Hepatic stellate cell (primary cell): ENCODE measurements at places on chromosomes 16 and 17.

DNA sequence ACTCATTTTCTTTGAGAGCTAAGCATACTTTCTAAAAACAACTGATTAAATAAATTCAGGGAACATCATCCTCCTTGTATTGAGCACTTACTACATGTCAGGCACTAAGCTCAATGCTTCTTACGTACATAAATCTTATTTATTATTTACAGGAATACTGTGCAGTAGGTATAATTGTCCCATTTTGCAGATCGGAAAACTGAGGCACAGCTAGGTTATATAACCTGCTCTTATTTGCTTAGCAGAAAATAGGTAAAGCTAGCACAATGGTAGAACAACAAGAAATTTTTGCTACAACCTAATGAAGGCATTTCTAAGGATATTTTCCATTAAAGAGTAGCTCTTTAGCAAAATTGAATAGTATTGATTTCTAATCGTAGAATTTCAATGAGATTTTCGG, 168.7 kb upstream of the KCNJ16 start:
- DNase-seq: no peak

DNA sequence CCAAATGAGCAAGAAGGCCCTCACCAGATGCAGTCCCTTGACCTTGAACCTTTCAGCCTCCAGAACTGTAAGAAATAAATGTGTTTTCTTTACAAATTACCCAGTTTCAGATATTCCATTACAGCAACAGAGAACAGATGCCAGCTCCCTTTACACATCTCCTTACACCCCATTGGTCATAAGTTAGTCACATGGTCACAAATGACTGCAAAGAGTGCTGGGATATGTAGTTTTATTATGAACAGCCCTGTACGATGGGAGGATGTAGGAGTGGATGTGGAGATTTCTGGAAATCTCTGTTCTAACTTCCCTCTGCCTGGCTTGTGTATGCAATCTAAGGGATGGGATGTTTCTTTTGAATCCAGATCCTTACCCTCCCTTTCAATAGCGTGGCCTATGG, 13.3 kb upstream of the RPL38 start:
- DNase-seq: peak; percentile 69

DNA sequence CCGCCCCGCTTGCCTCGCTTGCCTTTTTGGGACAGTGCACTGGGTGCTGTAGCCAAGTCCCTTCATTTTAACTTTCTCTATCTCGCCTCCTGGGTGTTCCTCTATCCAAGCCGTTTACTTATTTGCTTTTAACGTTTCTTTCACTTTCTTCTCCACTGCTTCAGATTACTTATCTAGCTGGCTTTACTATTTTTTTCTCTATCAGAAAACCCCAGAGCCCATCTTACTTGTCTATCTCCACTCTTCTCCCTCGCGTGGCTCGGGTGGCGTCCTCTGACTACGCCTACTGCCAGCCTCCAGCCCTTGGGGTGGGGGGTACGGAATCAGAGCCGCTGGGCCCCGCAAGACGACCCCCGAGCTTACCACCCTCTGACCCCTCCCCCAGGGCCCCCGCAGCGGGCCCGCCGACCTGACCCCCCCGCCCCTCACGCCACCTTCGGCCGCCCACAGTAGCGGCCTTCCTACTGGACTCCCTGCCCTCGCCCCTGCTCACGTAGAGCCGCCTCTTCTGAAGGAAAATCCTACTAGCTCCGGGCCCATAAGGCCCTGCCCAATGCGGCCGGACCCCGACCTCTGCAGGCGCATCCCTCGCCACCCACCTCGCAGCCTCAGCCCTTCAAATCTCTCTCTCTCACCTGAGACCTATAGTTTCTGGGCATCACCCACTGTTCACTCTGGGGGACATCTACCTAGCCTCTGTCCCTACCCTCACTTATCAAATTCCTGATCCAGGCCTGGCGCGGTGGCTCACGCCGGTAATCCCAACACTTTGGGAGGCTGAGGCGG, 1.0 kb upstream of the SLC12A4 start:
- peak; percentile 43 for DNase-seq

- DNase-seq: peak; percentile 96
Measured at GRCh38 chr17:76515274-76515949, 14.2 kb upstream of the RHBDF2 start.

- DNase-seq: no peak
Measured at GRCh38 chr17:2693561-2694380, 17.8 kb downstream of the CLUH start.

DNA sequence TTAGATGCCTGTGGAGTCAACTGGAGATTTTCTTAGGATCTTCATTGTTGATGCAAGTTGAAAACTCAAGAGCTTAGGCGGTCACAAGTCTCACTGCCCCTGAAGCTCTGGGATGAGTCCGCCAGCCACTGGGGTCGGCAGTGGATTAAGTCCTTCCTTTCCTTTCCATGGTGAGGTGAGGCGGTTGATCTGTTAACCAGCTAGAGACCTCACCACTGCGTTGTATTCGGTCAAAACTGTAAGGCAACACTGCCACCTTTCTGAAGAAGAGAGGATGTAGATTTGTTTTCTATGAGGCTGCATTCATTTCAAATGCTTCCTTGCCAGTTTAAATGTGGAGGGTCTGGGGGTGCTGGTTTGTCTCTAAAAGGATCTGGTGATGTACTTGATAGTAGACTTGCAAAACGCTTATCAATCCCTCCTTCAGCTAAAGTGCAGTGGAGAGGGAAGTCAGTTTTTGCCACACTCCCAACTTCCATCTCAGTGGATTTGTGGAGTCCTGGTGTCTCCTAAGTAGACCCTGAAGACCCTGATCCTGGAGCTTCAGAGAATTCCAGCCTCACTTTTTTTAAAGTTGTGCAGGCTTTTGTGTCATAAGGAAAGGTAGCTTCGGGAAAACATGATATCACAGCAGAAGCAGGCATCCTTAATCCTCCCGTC, 1.7 kb downstream of the MYOCD start:
- peak; percentile 70 for DNase-seq

- no peak for DNase-seq
Measured at GRCh38 chr17:19364699-19365498, 2.4 kb upstream of the B9D1 start.

GRCh38 chr16:51834133-51834532, 683.1 kb upstream of the SALL1 start:
- DNase-seq: peak; percentile 17

- peak; percentile 50 for DNase-seq
Measured at GRCh38 chr17:79919164-79919585, 79.9 kb upstream of the CBX4 start.

GRCh38 chr16:67546761-67547422, 15.4 kb upstream of the CTCF start:
- peak; percentile 76 for DNase-seq

DNA sequence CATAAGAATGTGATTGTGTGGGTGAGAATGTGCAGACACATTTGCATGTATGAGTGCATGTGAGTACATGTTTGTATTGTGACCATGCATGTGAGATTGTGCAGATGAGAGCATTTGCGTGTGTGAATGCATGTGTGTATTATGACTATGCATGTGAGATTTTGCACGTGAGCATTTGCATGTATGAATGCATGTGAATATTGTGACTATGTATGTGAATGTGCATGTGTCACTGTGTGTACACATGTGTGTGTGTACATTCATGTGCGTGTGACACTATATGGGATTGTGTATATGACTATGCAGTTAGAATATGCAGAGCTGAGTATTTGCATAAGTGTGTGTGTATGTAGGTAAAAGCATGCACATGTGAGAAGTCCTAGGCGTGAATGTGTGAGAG, 381.3 kb upstream of the MAF start:
- DNase-seq: no peak

GRCh38 chr17:68634345-68634876, 33.2 kb upstream of the FAM20A start:
- DNase-seq: no peak

- DNase-seq: no peak
Measured at GRCh38 chr16:87060034-87060986, 256.9 kb downstream of the C16orf95 start.

DNA sequence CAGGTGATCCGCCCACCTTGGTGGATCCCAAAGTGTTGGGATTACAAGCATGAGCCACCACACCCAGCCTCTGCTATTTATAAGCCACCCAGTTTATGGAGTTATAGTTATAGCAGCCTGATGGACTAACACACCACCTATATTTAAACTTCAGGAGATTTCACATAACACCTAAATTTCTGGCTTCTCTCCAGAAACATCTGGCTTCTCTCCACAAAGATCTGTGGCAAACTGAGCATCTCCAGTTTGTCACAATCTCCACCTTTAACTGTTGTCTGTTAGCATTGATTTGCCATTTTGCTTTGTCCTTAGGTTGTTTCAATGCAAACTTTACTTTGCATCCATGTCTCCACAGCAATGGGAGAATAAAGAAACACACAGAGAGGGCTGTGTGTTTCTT, 39.6 kb downstream of the GDE1 start:
- DNase-seq: no peak

DNA sequence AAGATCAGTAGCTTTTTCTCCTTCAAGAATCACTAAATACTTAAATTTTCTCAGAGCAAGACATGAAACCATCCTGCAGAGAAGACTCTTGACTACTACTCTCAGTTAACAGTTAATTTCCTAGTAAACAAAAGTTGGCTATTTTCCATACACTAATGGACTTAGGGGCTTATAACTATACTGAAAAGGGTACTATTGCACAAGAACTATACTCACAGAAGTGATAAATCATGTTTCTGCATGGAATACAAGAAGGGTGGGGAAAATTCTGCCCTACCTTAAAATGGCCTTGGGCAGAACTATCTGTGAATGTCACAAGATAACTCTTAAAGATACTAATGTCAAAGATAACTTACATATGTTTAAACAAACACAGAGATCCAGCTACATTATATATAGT, 12.5 kb downstream of the ZNF652 start:
- no peak for DNase-seq

DNA sequence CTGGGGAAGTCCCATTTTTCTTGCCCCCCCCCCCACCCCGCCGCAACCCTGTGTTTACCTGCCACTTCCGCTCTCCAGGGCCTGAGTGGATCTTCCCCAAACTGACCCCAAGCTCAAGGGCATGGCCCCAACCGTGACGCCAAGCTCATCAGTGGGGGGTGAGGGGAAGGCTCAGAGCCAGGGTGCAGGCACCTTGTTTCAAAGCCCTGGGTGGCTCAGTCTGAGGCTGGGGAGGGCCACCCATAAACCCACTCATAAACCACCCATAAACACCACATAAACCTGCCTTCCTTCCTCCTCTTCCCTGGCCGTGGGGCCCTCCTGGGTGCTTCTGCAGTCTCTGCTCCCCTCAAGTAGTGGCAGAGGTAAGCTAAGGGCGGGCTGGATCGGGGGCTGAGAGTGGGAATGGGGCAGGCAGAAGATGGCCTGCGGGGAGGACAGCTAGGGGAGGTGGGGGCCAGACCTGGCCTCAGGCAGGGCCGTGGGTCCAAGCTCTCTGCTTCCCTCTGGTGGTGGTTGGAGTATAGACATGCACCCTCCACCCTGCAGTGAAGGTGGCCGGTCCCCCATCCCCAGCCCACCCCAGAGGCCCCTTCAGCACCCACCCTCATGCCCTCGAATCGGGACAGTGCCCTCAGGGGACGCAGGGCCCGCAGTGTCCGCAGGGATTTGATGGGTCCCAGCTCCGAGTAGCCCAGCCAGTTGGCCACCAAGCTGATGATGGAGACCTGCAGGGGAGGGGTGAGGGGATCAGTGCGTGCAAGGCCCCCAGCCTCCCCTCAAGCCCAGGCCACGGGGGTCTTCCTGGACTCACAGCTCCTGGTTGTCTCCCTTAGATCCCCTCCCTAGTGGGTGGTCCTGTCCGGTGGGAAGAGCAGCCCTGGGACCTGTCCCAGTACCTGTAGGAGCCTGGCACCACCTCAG, 14.6 kb upstream of the CD79B start:
- DNase-seq: peak; percentile 79

GRCh38 chr16:67181346-67181745, 2.4 kb downstream of the MATCAP1 start:
- peak; percentile 91 for DNase-seq

DNA sequence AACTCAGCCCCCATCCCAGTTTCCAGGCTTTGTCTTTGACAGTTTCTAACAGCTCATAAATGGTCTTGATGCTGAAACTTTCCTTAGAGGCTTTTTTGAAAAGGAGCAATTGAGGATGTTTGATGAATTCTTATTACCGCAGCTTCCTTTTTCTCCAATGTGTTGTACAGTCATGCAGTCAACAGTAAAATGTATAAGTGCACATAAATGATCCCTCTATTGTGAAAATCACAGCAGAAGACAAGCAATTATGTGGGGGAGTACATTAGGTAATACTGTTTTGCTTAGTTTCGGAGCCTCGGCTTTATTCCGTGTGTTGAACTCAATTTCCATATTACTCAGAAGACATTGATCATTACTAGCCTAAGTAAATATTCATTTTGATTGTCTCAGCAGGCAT, 673.7 kb downstream of the CDH8 start:
- DNase-seq: no peak
